Bronchus fibroblast of lung (primary cell): ENCODE measurements at places on chromosomes 3 and 15. TPM values are rescaled to one million over a fixed set of nuclear protein-coding genes. Genes with fewer than 3 reads are reported as not detected.

SRP14 gene
- 241 and 248 TPM in 2 replicates for total RNA-seq

ADAMTS9 gene
- 2.5 TPM in 2 replicates for total RNA-seq

TM4SF18 gene
- total RNA-seq: under 0.01 TPM in 1 of 2 replicates, not detected in the other

CORO2B gene
- 14.0 and 14.3 TPM in 2 replicates for total RNA-seq

SUSD5 gene
- total RNA-seq: 3.4 and 6.2 TPM in 2 replicates

CCDC51 gene
- 17.0 and 18.9 TPM in 2 replicates for total RNA-seq

ATP13A4 gene
- total RNA-seq: 0.15 TPM in 1 of 2 replicates, not detected in the other

CSPG4 gene
- total RNA-seq: 72.4 and 79.4 TPM in 2 replicates

MIX23 gene
- total RNA-seq: 29.4 and 33.6 TPM in 2 replicates

ACAN gene
- under 0.01 and 0.17 TPM in 2 replicates for total RNA-seq

NUTM1 gene
- total RNA-seq: not detected in 2 replicates

POTEB2 gene
- not detected in 2 replicates for total RNA-seq

SOX14 gene
- not detected in 2 replicates for total RNA-seq

PCNP gene
- total RNA-seq: 40.7 and 46.7 TPM in 2 replicates

CPN2 gene
- total RNA-seq: not detected in 2 replicates

CAPN3 gene
- total RNA-seq: 0.50 and 1.6 TPM in 2 replicates

PCOLCE2 gene
- 1.3 and 1.5 TPM in 2 replicates for total RNA-seq

APBA2 gene
- 27.9 and 28.8 TPM in 2 replicates for total RNA-seq

OR5K3 gene
- total RNA-seq: not detected in 2 replicates

GOLGA8S gene
- total RNA-seq: not detected in 2 replicates

ARPP21 gene
- not detected in 2 replicates for total RNA-seq

NRROS gene
- total RNA-seq: under 0.01 and 0.17 TPM in 2 replicates

CDCP1 gene
- total RNA-seq: 22.1 and 23.2 TPM in 2 replicates

PAQR5 gene
- total RNA-seq: 1.2 and 1.5 TPM in 2 replicates

FGF12 gene
- 0.15 TPM in 1 of 2 replicates, not detected in the other for total RNA-seq

DAZL gene
- not detected in 2 replicates for total RNA-seq

TEX264 gene
- total RNA-seq: 57.2 and 63.2 TPM in 2 replicates

DGKG gene
- total RNA-seq: 0.50 TPM in 1 of 2 replicates, not detected in the other

DUOXA1 gene
- total RNA-seq: 0.50 TPM in 1 of 2 replicates, not detected in the other

BFSP2 gene
- not detected in 2 replicates for total RNA-seq

DNAH1 gene
- 0.50 and 0.74 TPM in 2 replicates for total RNA-seq

FBLN2 gene
- total RNA-seq: 15.5 and 15.9 TPM in 2 replicates

PRSS50 gene
- total RNA-seq: not detected in 2 replicates

B2M gene
- total RNA-seq: 1,041 and 1,099 TPM in 2 replicates

PAK6 gene
- 3.5 TPM in 1 of 2 replicates, not detected in the other for total RNA-seq

ERICH6 gene
- not detected in 2 replicates for total RNA-seq

EPHA6 gene
- 0.17 TPM in 1 of 2 replicates, not detected in the other for total RNA-seq

TMEM158 gene
- 40.4 and 48.8 TPM in 2 replicates for total RNA-seq

B3GNT5 gene
- 29.9 and 34.3 TPM in 2 replicates for total RNA-seq

WDR72 gene
- under 0.01 TPM in 1 of 2 replicates, not detected in the other for total RNA-seq

MCF2L2 gene
- total RNA-seq: 0.74 and 3.2 TPM in 2 replicates

CACNA2D3 gene
- under 0.01 TPM in 1 of 2 replicates, not detected in the other for total RNA-seq

TM4SF4 gene
- under 0.01 TPM in 1 of 2 replicates, not detected in the other for total RNA-seq

LAMB2 gene
- 215 and 282 TPM in 2 replicates for total RNA-seq

ZDHHC23 gene
- total RNA-seq: 0.17 and 0.30 TPM in 2 replicates

RAB5A gene
- 36.8 and 41.8 TPM in 2 replicates for total RNA-seq

OSTN gene
- not detected in 2 replicates for total RNA-seq

MINAR1 gene
- total RNA-seq: 0.74 and 1.0 TPM in 2 replicates

GNAT1 gene
- not detected in 2 replicates for total RNA-seq

TTLL13 gene
- total RNA-seq: not detected in 2 replicates

MKRN3 gene
- under 0.01 TPM in 1 of 2 replicates, not detected in the other for total RNA-seq

PDCD7 gene
- total RNA-seq: 11.7 and 13.8 TPM in 2 replicates
